HT1080 (cell line): ENCODE measurements at places on chromosomes 4 and X. TPM values are rescaled to one million over a fixed set of nuclear protein-coding genes. Genes with fewer than 3 reads are reported as not detected.
A peak's percentile ranks its signal among the peaks of the same experiment; 100 is the strongest.

Gene ALB
- 1.1 TPM in 1 of 2 replicates, not detected in the other for total RNA-seq

DNA sequence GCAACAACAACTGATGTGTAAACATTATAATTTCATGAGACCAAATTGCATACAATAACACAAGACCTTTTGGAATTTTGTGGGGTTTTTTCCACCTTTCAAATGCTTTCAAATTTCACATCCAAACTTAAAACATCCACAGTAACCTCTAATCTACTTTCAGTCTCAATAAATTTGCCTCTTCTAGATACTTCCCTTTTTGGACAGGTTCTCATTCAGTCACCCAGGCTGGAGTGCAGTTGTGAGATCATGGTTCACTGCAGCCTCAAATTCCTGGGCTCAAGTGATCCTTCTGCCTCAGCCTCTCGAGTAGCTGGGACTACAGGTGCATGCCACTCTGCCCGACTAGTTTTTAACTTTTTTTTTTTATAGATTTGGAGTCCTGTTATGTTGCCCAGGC lies 556.6 kb downstream of the NLGN4X start:
- no peak for DNase-seq

DNA sequence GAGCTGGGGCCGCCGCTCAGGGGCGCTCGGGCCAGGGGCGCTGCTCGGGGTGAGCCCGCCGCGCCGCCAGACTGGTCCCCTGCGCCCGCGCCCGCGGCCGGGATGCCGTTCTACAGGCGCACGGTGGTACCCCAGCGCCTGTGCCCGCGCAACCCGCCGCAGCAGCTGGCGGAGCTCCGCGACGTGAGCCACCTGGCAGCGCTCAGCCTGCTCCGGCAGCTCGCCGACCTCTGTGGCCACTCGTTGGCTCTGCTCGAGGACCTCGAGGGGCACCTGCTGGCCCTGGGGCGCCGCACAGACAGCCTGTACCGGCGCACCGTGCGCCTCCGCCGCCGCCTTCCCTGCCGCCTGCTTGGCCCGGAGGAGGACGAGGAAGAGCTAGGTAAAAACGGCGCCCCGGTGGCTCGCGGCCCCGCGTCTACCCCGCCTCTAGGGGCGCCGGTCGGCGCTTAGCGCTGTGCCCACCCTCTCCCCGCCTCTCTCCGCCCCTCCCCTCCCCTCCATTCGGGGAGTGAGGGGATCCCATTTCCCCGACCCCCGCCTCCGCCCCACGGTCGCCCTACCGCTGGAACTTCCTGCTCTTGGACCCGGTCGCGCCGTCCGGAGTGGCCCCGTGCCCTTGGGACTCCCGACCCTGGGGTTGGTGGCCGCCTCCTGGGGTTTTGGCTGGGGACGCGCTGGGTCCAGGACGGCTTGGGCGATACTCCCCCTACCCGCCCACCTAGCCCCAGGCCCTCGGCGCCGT lies 513 bp downstream of the NHSL2 start:
- peak; percentile 42 for DNase-seq

Gene PPP1R2C
- not detected in 2 replicates for total RNA-seq

DNA sequence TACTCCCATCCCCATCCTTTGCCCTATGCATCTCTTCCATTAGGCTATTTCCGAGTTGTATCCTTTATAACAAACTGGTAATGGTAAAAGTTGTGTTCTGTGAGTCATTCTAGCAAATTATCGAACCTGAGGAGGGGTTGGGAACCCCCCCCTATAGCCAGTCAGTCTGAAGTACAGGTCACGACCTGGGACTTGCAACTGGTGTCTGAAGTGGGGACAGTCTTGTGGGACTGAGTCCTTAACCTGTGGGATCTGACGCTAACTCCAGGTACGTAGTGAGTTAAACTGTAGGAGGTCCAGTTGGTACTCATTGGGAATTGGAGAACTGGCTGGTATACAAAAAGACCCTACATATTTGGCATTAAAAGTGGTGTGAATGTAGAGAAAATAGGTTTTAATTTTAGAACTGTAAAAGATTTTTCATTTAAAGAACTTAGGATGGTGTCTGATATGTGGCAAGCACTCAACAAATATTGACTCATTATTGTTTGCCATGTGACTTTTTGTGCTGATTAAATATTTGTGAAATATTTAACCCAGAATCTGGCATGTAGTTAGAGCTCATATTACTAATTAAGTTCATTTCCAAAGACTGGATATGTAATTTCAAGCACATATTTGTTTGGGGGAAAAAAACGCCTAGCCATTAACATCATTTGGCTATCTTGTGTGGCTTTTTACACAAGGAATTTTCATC lies 50.7 kb downstream of the CHST7 start:
- no peak for DNase-seq

Gene MAOA
- 9.3 and 14.5 TPM in 2 replicates for total RNA-seq

- no peak for DNase-seq
Measured at GRCh38 chr4:116870686-116871085, 214.7 kb downstream of the TRAM1L1 start.

DNA sequence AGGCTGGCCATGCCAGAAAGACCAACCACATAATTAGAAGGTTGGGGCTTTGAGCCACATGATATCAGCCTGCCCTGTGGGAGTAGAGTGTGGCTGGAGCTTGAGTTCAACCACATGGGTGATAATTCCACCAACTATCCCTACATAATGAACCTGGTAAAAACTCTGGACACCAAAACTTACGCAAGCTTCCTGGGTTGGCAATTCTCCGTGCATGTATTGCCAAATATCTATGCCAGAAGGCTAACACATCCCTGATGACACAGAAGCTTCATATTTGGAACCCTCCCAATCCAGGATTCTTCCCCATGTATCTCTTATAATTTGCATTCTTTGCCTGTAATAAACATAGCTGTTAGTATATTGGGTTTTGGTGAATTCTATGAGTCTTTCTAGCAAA lies 68.2 kb downstream of the FUNDC1 start:
- no peak for DNase-seq

GRCh38 chr4:149955780-149956390 lies 122.4 kb upstream of the DCLK2 start:
- DNase-seq, result no peak

Gene OPRPN
- not detected in 2 replicates for total RNA-seq

DNA sequence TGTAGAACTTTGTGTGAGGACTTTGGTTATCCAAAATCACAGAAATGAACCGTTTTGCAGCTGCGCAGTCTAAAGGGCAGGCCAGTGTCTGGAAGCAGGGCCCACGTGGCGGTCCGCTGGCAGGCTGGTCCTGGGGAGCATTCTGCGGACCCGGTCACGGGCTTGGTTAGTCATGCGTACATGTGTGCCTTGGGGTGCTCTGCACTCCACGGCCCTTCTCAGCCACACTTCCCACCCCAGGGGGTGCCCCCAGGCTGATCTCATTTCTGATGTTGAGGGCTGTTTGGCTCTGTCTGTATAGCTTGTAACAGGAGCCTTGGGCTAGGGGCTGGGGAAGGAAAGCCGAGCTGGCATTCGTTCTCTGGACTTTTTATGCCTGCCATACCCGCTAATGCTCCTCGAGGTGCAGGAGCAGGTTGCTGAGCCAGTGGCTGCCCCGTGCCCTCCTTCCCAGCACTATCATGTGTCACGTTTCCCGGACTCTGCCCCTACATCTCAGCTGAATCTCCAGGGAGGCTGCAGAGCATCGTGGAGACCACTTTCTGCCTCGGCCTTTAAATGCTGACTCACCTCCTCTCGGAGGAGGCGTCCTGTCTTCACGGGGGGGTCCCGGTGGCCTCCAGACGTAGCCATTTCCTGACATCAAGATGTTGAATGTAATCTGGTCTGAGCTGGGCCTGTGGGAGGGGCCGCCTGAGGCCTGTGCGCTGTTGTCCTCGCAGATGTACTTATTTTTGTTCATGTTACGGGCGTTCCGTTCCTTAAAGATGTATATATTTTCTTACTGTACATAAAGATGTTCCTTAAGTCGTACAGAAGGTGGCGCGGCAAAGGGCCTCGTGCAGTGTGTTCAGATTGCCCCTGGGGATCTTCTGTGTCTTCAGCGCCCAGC lies 11.4 kb upstream of the TADA2B start:
- no peak for DNase-seq

- DNase-seq, result peak; percentile 79
Measured at GRCh38 chr4:76087007-76087769, 12.7 kb downstream of the ART3 start.

- DNase-seq, result peak; percentile 50
Measured at GRCh38 chr4:110085131-110085530, 113.3 kb downstream of the ELOVL6 start.

- DNase-seq, result no peak
Measured at GRCh38 chr4:6752486-6752829, 30.1 kb upstream of the KIAA0232 start.

DNA sequence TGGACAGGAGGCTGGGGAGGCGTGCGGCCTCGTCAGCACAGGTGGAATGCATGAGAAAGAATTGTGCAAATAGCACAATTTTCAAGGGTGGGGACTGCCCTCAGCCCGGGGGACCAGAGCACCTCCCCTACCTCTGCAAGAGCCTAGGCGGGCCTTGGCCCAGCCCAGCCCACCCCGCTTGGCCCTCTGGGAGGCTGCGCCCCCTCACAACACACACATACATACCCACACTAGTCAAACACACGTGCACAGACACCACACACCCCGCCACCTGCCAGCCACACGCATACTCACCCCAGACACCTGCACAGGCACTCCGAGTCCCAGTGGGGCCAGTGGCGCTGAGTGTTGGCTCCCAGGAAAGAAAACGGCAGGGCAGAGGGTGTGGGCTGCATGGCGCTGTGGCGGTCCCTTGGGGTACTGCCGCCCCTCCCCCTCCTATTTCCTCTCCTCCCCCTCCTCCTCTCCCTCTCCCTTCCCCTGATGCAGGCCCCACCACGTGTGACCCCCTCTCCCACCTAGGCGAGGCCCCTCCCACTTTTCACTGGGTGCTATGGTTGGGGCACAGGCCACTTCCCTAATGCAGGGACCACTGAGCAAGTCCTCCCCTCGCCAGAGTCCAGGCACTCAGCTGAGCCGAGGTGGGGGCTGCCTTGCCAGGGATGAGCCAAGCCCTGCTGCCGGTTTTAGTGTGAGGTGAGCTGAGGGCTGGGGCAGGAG lies 84.5 kb downstream of the FAM53A start:
- no peak for DNase-seq

DNA sequence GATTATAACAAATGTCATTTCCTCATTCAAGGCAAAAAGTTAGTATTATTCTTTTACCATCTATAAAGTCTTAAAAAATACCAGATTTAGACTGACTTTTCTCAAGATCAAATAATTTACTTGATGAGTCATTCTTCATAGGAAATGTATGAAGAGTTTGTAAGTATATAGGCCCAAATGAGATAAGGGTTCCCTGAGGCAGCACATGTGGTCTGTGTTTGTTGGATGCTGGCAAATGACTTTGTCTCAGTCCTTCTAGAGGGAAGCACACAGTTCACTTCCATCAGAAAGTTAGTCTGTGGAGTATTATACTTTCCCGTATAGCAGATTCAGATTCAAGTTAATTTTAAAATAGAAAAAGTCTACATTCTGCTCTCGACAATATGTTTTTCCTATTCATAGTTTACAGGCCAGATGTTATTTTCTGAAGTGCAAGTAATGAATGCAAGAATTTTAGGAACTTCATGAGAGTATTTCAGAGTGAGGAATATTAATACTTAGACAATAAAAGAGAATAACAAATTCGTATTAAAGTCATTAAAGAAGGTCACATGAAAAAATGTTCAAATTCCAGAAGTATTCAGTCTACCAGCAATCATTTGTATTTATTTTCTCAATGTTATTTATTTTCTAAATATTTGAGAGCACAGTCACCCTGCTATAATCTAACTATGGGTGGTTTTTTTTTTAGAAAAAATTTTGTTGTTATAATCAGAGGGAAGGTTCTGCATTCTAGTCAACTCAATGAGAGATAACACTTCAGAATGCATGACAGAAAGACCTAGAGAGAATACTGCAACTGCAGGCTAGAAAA lies 601.8 kb upstream of the ZFP42 start:
- no peak for DNase-seq

GRCh38 chr4:171929477-171929876 lies 116.3 kb downstream of the GALNTL6 start:
- DNase-seq, result no peak

GRCh38 chr4:84531689-84532088 lies 32.6 kb upstream of the NKX6-1 start:
- DNase-seq, result no peak

GRCh38 chr4:56892691-56893090 lies 15.0 kb upstream of the REST start:
- no peak for DNase-seq

Gene SSX2
- 0.13 TPM in 1 of 2 replicates, not detected in the other for total RNA-seq
